GM10248 (cell line): ENCODE measurements at places on chromosomes 11 and 22.

- DNase-seq = no peak
Observed at GRCh38 chr22:17167486-17167885, 8.4 kb upstream of the HDHD5 start.

DNA sequence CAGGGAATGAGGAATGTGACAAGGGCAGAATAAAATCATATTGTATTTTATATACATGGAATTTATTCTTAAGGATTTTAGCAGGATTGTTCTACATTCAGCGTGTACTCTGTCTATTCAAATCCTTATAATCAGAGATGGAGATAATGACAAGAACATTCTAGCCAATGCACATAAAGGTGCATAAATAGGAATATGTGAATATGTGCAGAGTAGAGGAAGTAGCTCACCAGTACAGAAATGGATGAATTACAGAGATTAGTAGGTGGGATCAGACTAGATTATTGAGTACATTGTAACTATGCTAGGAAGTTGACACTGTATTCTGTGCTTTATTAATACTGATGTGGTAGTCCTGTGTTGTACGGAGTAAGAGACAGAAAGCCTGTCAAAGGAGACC is 1308.8 kb downstream of the FAM181B start:
- DNase-seq = no peak

- no peak for DNase-seq
Observed at GRCh38 chr11:1257916-1258315, 35.0 kb downstream of the MUC5B start.

DNA sequence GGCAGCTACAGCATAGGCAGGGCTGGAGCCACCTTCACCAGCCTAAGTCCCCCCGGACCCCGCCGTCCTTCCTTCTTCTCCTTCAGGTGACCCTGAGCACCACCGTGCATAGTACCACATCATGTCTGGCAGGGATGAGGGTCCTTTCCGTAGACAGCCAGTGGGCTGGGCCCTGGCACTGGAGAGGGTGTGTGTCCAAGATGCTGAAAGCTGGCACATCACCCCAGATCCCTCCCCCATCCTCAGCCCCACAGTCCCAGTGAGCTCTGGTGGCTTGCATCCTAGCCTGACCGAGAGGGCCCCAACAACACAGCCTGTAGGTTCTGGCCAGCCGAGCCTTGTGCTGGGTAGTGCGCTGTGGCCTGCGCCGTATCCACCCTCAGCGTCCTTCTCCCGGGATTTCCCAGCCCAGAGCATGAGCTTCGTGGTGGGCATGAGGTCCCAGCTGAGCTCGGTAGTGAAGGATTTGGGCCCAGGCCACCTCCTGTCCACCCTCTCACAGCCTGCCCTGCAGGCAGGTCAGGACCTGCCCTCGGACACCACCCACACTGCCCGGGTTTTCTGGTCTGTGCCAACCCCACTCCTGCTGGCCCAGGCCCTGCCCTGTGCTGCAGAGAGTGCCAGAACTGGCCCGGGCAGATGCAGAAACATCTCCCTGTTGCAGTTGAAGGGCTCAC is 1124.3 kb downstream of the BRD1 start:
- no peak for DNase-seq

GRCh38 chr11:25350899-25351803 is 854.3 kb downstream of the LUZP2 start:
- DNase-seq = no peak

DNA sequence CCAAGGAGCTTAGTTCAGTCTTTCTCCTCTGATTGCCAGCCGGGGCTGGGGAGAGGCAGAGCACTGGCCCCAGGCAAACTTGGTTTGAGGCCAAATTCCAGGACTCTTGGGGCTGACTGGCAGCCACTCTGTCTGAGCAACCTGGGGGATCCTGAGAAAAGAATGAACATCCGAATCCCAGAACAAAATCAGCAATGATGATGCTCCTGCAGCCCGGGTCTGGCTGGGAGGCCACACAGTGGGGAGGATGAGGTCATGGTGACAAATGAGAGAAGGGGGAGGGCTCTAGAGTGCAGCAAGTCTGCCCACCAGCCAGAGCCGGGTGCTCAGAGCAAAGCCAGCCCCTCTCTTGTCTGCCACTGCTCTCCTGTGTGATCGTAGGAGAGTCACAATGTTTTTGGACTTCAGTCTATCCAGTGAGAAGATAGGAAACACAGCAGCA is 71.8 kb upstream of the PAX6 start:
- DNase-seq = no peak

- peak; percentile 34 for DNase-seq
Observed at GRCh38 chr11:75668451-75669297, at the start of gene MAP6. MAP6 (minus strand) TSS chr11:75669038; CDS start chr11:75668369, 669 bp downstream.

DNA sequence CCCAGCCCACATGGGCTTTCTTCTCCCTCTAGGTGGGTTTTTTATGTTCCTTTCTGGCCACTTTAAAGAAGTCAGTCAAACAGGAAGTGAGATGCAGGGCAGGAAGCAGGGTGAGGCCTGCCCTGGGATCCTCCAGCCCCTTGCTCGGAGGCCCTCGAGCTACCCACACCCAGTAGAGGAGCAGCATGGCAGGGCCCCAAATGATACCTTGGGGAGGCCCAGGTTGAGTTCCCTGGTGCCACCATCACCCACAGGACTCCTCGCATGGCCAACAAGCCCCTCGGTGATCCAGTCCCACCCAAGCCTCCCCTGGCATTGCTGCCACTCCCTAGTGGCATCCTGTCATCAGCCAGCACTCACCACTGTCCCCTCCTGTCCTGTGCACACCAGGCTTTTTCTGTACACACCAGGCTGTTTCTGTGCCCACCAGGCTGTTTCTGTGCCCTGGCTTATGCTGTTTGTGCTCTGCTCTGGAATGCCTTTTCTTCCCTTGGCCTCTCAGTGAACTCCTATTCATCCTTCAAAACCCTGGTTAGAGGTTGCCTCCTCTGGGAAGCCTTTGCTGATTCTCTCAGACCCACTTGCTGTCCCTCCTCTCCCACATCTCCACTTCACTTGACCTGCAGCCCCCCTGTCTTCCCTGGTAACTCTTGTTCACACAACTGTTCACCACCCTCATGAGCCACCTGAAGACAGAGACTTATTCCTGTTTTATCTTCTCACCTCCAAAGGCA is 3.1 kb upstream of the PTGDR2 start:
- no peak for DNase-seq

- no peak for DNase-seq
Observed at GRCh38 chr22:41003066-41003465, 51.9 kb downstream of the RBX1 start.

GRCh38 chr11:61075891-61076290 is 26.4 kb upstream of the CD5 start:
- no peak for DNase-seq

DNA sequence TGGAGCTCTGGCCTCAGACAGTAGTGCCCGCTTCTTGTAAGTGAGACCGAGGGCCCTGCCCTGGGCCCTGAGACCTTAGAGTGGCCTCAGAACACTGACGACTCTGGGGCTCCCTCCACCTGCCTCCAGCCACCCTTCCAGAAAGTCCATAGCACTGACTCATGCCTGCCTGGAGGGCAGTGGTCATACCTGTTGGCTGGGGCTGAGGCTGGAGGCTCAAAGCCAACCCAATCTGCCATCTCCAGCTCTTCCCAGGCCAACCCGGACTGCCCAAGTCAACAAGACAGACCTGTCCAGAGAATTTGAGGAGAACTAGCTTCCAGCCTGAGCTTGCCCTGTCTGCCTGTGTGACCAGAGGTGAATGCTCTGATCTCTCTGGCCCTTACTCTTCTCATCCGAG is 66.9 kb upstream of the TTLL12 start:
- DNase-seq = no peak

DNA sequence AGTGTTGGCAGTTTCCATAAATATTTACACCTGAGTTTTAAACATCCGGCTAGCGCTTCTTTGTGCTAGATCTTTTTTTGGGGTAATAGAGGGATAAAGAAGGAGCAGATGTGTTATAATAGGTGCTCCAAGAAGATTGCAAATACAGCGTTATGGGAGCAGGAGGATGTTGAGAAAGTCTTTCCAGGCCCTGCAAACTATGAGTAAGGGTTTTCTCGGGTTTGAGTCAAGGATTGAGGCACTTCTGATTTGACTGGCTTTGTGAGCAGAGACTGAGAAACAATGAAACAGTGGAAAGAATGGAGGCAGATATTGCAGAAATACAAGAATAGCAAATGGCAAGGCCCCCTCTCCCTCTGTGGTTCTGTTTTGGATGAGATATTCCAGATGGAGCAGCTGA is 155.0 kb upstream of the TIMP3 start:
- no peak for DNase-seq

GRCh38 chr11:64078905-64079304 is 43.2 kb downstream of the FLRT1 start:
- DNase-seq = no peak

- DNase-seq = no peak
Observed at GRCh38 chr11:34915136-34916014, 804 bp downstream of the APIP start.

DNA sequence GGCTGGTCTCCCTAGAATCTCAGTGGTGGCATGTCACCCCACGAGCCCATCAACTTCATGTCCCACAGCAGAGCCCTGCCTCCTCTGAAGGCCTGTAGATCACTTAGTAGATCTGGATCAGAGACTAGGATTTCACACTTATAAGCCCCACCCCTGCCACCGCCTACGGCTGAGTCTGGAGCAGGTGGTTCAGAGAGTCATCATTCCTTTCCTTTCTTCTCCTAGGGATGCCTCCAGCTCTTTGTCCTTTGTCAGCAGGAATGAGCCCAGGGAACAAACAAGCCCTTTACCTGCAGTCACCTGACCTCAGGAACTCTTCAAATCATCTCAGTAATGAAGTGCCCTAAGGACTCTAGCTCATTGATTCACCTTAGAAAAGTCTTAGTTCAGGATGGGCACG is 37.8 kb downstream of the SCGB1A1 start:
- DNase-seq = no peak

DNA sequence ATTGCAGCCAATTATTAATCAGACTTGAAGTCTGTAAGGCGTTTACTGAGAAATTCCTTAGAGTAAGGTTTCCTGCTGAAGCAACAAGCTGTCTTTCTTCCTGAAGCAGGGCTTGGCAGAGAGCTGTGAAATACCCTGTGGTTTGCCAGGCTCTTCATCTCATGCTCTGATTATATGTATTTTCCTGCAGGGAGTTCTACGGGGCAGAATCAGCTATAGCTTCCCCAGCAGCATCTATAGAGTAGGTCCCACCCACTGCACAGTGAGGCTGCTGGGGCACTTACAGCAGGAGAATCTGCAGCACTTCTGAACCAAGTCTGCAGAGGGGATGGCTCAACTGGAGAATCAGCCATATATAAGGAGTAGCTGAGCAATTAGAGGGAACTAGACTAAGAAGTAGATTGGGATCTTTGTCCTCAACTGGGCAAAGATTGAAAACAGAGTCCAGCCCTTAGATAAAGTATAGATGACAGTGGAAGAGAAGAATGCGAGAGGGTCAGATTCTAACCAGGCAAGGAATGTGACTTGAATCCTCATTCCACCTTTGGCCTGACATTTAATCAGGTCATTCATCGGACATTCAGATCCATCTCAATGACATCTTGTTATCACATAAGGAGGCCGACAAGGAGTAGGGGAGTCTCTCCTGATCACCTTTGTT is 37.6 kb downstream of the CNTF start:
- no peak for DNase-seq

GRCh38 chr11:129143335-129143734 is 48.8 kb downstream of the ARHGAP32 start:
- DNase-seq = no peak

DNA sequence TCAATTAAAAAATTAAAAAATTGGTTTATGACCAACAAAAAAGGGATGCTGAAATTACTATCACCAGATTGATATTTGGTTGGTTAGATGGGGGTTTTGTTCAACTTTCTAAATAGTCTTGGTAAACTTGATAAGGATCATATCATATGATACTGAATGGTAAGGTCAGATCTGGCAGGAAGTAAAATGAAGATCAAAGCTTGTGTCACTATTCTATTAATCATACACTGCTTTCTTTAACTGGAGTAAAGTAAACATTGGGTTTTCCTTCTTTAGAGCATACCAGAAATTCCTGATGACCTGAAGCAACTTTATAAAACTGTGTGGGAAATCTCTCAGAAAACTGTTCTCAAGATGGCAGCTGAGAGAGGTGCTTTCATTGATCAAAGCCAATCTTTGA is 40.2 kb downstream of the RRM1 start:
- no peak for DNase-seq

DNA sequence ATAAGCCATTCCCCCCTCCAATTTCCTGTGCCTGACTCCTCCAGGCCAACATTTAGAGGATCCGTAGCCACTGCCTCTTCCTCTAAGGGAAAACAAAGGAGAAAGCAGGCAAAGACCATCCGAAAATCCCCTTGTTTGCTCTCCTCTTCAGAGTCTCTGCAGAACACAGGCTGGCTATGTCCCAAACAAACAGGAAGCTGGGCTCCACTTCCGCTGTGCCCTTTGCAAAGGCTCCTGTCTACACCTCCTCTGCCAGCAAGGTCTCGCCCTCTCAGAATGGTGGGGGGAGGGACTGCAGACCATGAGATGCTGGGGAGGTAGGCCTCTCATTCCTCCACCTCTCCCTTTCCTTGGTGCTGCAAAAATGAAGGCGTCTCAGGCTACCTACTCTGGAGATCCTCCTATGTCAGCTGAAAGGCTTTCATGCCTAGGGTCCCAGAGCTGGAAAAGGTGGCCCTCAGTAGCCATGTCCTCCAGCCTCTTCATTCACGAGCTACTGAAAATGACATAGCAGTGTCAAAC is 596.2 kb downstream of the BUD13 start:
- DNase-seq = no peak

GRCh38 chr22:38946771-38947170 is 10.6 kb upstream of the APOBEC3A start:
- no peak for DNase-seq

- no peak for DNase-seq
Observed at GRCh38 chr11:100923555-100923954, 206.1 kb downstream of the PGR start.

- DNase-seq = no peak
Observed at GRCh38 chr11:1496091-1496760, 9.6 kb upstream of the MOB2 start.

DNA sequence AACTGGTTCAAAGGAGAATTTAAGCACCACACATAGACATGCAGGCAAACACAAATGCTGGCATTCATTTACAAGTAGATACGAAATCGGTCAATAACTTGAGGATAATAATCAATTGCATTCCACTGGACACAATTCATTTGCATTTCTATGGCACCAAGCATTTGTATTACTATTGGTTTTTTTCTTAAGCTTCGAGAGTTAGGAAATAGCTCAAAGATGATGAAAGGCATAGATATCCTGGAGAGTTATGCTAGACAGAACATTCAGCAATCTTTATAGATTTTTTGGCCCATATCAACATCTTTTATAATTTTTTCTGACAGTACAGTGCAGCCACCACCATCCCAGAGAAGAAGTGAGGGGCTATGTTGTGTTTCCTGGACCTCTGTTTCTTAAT is 544.4 kb downstream of the MIAT start:
- no peak for DNase-seq
